ENCODE measurements at places on chromosomes 2 and 18.

DNA sequence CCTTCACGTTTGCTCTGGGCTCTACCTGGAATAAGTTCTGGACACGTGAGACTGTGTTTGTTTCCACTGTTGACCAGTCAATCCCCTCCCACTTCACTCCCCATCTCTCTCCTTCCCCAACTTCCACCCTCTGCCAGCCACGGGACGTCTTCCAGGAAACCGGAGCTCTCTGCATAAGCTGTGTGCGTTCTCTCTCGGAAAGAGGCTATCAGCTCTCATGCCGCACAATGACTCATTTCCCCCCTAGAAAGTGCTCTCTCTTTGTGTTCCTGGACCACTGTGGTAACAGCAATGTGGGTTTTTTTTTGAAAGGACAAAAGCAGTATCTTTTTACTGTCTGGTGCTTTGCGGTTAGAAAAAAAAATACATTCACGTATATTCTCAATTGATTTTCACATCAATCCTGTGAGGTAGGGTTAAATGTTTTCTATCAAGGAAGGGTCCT, 10.2 kb downstream of the PROKR1 start:
- H3K4me1 ChIP-seq: no peaks in the 10 kb centered on the region
- no peaks in the 10 kb centered on the region for H3K36me3 ChIP-seq
- H3K27ac ChIP-seq: no peak overlapping the region
- no peaks in the 10 kb centered on the region for H3K27me3 ChIP-seq

DNA sequence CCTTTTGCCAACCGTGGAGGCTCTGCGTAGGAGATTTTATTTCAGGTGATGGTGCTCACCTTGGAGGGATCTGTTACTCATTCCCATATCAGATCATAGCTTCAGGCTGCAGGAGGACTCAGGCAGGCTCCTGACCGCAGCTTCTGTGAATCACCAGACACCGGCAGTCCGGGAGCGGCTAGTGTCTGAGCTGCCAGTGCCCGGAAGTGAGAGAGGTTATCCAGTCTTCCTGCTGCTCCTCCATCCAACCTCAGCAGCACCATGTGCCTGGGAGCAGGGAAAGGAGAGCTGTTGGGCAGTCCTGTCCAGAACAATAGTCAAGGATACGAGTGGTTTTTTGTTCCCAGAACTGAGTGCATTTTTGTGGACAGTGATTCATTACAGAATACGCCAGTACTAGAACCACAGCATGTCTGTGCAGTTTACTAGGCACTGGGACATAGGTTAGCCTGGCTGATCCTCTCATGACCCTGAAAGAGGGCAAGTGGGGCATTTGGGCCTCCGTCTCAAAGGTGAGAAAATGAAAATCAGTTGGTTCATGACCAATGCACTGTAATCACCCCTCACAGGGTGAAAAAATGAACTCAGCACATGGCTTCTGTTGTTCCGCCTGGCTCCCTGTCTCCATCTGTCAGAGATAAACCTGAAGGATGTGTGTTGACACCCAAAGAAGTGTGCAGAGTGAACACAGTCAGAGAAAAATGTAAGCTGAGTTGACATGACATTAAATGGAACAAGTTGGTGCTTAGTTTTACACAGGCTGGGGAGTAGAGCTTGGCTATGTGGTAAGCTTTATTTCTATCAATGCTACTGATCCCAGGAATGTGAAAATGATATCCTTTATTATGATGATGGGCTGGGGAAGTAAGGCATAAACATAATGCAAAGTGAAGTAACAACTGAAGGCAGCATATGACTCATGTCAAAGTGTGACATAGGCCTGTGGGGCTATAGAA, 12.2 kb downstream of the FHOD3 start:
- H3K27ac ChIP-seq: no peak overlapping the region
- DNase-seq: no peak
- peaks cover 7% of the 10 kb centered on the region for H3K4me1 ChIP-seq
- H3K27me3 ChIP-seq: no peaks in the 10 kb centered on the region

DNA sequence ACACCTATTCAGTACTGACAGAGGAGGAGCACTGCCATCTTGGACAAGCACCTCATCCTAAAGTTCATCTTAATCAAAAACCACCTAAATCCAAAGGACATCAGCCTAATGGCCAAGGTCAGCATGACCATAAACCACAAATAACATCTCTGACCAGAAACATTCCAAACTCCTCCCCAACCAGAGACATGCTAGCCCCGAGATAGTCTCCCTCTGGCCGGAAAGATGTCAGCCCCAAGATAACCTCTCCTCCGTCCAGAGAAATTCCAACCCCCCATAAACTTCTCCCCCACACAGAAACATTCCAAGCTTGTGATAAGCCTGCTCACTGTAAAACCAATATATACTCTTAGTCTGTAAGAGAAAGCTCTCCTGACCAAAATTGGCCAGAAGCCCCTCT, 260.6 kb downstream of the CLIP4 start:
- H3K4me1 ChIP-seq: no peaks in the 10 kb centered on the region
- DNase-seq: no peak
- H3K27me3 ChIP-seq: no peaks in the 10 kb centered on the region
- H3K27ac ChIP-seq: no peak overlapping the region
- no peaks in the 10 kb centered on the region for H3K36me3 ChIP-seq

DNA sequence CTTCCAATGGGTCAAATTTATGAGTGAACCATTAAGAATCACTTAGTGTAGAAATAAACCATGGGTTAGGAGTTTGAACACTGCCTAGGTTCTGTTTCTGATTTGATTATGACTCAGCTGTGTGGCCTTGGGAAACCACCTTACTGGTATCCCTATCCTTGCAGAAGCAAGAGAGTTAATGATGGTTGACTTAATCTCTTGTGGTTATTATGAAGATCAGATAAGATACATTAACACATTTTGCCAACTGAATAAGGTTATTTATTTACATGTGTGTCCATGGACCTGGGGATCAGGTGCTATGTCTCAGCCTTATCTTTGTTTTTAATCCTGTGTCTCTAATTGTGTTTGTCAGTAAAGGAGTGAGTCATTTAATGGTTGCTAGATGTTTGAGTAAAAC, 5.4 kb upstream of the KCNJ13 start:
- H3K36me3 ChIP-seq: no peaks in the 10 kb centered on the region
- H3K4me1 ChIP-seq: no peaks in the 10 kb centered on the region
- DNase-seq: no peak

GRCh38 chr2:57867730-57868129, 178.9 kb upstream of the VRK2 start:
- H3K4me3 ChIP-seq: no peak overlapping the region
- no peaks in the 10 kb centered on the region for H3K4me1 ChIP-seq
- DNase-seq: no peak
- H3K27me3 ChIP-seq: no peaks in the 10 kb centered on the region
- no peaks in the 10 kb centered on the region for H3K36me3 ChIP-seq

DNA sequence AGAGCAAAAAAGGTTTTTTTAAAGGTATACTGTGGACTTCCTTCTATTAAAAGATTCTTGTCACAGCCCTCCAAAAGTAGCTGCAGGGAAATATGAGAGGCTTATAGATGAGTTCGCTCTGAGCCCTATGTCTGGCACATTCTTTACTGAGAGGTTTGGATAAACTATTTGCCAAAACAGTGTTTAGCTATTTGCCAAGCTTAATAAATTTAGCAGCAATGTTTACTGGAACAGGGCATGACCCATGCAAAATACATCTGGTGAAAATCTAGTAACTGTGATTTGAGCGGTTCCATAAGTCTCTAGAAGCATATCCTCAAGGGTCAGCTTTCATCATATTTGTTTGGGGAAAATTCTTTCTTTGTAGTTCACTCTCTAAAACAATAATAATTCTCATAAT, 1696.7 kb upstream of the PIK3C3 start:
- no peaks in the 10 kb centered on the region for H3K4me1 ChIP-seq
- no peak overlapping the region for H3K4me3 ChIP-seq
- H3K36me3 ChIP-seq: no peaks in the 10 kb centered on the region

DNA sequence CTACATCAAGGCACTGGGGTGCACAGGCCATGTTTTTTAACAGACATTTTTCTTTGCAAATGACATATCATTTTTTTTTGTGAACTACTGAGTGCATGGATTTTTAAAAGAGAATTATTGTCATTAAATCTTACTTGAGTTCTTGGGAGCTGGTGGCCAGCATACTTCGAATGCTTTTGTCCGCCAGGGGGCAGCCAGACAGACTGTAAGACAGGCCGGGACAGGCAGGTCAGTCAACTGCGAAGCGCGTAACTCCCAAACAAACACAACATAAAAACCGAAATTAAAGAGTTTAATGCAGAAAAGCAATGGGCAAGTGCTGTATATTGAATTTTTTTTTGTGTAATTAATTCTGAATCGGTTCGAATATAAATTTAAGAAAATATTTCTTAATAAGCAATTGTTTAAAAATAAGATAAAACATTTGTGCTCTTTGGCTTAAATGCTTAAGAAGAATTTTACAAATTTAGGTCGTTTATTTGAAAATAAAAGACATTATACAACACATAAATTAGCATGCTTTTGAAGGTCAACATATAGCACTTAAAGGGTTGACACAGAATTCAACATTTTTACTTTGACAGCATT, 142.2 kb upstream of the PXDN start:
- no peaks in the 10 kb centered on the region for H3K36me3 ChIP-seq
- no peak overlapping the region for H3K4me3 ChIP-seq
- no peak for DNase-seq
- no peak overlapping the region for H3K27ac ChIP-seq
- no peaks in the 10 kb centered on the region for H3K4me1 ChIP-seq

DNA sequence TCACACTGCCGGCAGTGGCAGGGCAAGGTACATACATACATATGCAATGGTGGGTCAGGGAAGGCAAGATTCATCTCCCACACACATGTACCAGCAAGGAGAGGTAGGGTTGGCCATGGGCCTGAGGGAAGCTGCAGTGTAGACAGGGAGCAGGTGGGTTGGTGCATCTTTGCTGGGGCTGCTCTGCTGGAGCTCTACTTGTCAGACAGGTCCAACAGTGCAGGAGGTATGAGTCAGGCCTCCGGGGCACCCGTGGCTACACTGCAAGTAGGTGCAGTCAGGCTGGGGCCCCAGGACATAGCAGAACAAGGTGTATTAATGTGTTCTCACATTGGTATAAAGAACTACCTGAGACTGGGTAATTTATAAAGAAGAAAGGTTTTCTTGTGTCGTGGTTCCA, 281.1 kb upstream of the COL3A1 start:
- H3K36me3 ChIP-seq: no peaks in the 10 kb centered on the region
- no peak overlapping the region for H3K4me3 ChIP-seq
- H3K4me1 ChIP-seq: peaks cover 12% of the 10 kb centered on the region
- H3K27ac ChIP-seq: no peak overlapping the region
- no peak for DNase-seq

Data from esophagus squamous epithelium (tissue), 5 donors.